ENCODE measurements at places on chromosomes 11 and 22.
A peak's percentile ranks its signal among the peaks of the same experiment; 100 is the strongest.

GRCh38 chr22:36180038-36180880, 19.7 kb upstream of the APOL3 start:
- DNase-seq = peak; percentile 73

DNA sequence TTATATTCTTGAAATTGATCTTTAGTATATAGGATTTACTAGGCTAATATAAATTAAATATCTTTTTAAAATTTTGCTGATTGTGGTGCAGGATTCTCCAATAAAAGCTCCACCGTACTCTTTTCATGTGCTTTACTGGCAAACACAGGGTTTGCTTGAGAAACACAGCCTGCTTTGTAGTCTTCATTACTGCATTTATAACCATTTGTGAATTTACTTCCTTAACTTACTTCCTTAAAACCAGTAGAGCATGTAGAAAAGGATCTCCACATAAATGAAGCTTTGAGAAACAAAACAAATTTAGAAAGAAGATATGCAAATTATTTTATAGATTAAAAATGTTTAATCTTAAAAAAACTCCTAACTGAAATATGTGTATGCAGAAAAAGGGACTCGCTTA, 28.8 kb downstream of the SWAP70 start:
- DNase-seq = peak; percentile 81

- no peak for DNase-seq
Observed at GRCh38 chr11:109612496-109612895, 190.5 kb downstream of the C11orf87 start.

DNA sequence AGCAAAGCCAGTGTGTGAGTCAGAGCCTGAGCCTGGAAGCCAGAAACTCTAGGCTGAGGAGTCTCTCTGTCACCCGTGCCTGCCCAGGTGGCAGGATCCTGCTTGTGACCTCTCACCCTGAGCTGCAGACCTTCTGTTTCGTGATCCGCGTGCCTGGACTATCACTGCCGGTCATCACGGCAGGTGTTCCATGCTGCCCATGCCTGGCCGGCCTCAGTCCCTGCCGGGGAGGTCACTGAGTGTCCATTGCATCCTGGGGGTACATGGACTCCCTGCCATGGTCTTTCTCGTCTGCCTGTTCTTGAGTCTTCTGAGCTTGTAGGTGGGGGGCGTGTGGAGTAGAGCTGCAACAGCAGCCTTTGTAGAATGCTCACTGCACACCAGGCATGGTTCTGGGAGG, 1032.4 kb downstream of the TBC1D22A start:
- no peak for DNase-seq
